NCI-H526 treated with DMSO at 0.1 percent for 48 hours (cell line): ENCODE measurements at places on chromosomes 11 and 22.

DNA sequence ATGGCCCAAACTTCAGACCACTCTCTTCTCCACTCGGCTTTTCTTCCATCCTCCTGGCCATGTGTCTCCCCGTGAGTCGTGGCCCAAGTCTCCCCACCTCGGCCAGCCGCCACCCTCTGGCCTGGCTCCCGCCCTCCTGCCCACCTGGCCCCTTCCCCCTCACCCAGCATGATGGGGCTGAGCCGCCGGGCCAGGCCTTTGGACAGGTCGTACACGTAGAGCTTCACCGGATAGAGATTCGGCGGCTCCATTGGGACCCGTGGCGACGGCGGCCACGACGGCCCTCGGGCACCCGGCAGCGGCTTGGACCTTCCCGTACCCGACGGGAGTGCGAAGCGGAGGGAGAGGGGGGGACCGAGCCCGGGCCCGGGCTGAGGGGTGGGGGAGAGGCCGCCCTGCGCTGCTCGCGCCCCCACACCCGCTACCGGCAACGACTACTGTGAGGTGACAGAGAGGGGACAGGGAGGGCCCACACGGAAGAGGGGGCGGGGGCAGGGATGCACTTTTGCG is at the start of gene DESI1:
DESI1 (minus strand) TSS at position 455 of the 510 bp plus-strand sequence; CDS start at position 251, 204 bp downstream.
- no peak for DNase-seq

DNA sequence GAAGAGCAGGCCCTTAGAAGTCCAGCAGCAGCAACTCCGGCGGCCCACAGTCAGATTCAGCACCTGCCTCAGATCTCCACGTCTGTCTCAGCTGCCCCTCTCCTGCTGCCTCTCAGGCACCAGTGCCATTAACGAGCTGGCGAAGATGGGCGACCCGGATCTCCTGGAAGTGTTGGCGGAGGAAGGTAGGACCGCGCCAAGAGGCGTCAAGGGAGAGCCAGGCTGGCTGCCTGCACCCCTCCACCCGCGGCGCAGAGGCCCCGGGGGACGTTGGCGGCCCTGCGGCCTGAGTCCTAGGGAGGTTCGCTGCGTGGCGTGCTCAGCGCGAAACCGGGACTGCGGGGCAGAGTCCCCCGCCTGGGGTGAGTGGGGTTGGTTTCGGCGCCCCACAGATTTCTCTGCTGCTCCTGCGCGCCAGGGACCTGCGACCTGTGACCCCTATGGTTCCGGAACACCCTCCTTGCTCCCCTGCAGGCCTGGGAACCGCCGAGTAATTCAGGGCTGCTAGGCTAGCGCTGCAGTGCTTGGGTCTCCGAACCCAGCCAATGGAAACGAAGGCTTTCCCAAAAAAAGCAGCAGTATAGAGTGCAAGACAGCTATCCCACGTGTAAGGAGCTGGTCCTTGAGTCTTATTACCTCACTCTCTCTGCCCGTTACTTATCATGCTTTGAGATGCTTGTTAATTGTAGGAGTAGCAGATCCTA is 615 bp downstream of the ANO5 start:
- DNase-seq, result peak; percentile 87

DNA sequence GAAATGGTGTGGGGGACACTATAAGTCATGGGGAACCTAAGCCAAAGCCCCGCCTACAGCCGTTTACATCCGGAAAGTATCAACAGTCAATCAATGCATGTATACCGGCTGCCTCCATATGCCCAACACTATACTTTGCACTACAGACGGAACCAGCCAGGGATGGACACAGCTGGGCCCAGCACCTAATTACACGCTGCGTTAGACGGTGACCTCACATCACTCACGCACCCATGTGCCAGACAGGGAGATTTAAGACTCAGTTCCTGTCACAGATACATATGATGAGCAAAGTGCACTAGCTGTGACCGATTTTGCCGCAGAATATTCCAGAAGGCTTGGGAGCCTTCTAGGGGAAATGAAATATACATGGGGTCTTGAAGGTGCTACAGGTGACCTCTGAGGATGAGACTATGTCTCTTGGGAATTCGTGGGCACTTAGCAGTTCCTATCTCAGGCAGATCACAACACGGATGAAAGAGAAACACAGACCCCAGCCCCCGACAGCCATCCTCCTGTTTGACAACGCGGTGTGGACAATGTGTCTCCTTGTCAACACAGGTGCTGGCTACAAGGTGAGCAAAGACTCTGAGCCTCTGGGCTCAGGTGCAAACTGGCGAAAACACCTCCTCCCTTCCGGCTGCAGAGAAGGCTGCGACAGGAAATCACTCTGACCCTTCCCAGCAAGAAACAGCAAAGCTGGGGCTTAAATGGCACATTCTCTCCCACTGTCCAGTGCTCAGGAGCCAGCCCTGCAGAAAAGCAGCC is 8.0 kb downstream of the AHNAK start:
- peak; percentile 48 for DNase-seq

DNA sequence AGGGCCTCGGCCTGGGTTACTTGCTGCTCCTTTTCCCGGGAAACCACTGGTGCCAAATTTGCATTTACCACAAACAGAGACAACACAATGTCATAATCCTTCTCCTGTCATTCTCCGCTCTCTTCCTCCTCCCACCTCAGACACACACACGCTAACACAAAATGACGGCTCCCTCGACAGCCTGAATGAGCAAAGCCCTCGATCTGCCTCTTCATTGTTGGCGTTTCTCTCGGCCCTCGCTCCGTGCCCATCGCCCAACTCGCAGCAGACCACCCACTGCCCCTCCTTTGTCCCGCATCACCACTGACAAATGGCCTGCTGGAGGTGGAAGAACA is 12.5 kb upstream of the TCF20 start:
- peak; percentile 75 for DNase-seq

DNA sequence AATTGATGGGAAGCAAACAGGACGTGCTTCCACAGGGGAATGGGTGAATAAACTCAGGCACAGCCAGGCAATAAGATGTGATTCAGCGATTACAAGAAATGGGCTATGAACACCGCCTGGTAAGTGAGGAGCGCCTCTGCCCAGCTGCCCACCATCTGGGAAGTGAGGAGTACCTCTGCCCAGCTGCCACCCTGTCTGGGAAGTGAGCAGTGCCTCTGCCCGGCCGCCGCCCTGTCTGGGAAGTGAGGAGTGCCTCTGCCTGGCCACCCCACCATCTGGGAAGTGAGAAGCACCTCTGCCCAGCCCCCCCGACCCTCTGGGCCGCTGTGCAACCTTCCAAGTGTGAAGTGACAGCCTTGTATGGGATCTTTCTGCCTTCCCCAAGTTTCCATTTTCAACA is 73.2 kb upstream of the PRR5 start:
- DNase-seq, result no peak
